Inflammatory macrophage (primary cell): ENCODE measurements at places on chromosomes 5 and 9.

GRCh38 chr9:116144555-116144954 is 9.0 kb upstream of the PAPPA start:
- no peak for DNase-seq

DNA sequence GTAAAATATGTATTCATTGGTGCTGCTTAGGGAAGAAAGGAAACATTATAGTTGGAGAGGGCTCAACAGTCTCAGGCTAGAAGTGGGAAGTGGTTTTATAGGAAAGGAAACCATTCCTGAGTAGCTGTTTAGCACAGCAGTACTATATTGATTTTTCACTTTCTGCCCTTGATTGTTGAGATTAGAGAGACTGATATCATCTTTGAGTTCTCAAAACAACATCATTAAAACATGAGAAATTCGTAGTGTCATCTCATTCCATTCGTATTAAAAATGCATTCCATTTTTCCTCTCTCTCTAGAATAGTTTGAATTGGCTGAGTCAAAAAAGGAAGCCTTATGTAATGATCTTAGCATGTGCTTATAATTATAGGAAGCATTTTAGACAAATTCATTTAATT is 14.1 kb downstream of the POLR3G start:
- no peak for DNase-seq

DNA sequence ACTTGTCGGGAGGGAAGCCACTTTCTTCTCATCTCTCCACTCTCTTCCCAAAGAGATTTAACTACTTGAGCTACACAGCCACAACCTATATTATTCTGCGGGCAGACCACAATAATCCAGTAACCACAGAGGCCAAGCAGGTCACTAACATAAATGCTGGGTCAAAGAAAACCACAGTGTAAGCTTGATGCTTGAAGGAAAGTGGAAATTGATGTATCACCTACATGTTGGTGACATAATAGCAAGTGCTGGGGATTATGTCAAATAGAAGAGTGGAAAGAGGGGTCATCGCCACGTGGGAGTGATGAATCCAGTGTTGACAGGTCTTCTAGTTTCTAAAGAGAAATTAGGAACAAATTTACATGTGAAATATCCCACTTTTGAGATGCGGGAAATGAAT is 40.9 kb downstream of the RFK start:
- no peak for DNase-seq

GRCh38 chr9:109880276-109881169 is 100.5 kb downstream of the PALM2AKAP2 start:
- DNase-seq: peak; percentile 36

GRCh38 chr5:133709209-133709725 is 96.9 kb upstream of the FSTL4 start:
- DNase-seq: no peak
